Muscle of arm (tissue), 14 donors: ENCODE measurements at places on chromosomes 7 and 10.

GRCh38 chr7:98224701-98225181 is 13.5 kb downstream of the BHLHA15 start:
- DNase-seq, result no peak

DNA sequence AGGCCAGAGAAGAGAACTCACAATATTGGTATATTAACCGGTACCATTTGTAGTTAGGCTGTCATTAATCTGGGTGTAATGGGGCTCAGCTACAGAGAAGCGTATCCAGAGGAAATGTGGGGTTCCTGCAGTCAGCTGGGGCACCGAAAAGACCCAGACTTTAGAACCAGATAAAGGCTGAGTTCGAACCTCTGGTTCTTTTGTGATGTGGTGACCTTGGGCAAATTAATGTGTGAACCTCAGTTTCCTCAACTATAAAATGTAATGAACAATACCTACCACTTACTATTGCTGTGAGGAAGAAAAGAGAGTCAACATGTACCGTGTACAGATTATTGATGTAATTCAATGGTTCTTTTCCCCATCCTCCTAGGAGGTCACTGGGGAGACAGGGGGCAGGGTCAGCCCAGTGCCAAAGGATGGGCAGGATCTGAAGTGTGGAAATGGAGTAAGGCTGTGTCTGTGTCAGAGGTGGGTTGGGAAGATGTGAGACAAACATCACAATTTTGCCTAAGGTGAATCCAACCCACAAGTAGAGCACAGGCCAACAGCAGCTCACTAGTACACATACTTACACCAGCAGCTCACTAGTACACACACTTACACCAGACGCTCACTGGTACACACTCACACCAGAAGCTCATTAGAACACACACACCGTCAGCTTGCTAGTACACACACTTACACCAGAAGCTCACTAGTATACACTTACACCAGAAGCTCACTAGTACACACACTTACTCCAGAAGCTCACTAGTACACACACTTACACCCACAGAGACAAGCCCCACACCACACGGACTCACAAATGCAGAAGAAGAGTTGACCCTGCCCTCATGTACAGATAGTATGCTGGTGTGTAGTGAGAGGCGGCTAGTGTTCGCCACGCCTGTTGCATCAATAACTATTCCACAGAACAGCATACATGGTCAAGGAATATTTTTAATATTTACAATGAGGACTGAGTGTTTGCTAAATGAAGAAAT is 28.0 kb downstream of the PRSS2 start:
- DNase-seq, result no peak

GRCh38 chr10:73785721-73786511 is 510 bp downstream of the ZSWIM8 start:
- no peak for DNase-seq

GRCh38 chr10:114448897-114449296 is 44.6 kb upstream of the AFAP1L2 start:
- no peak for DNase-seq

DNA sequence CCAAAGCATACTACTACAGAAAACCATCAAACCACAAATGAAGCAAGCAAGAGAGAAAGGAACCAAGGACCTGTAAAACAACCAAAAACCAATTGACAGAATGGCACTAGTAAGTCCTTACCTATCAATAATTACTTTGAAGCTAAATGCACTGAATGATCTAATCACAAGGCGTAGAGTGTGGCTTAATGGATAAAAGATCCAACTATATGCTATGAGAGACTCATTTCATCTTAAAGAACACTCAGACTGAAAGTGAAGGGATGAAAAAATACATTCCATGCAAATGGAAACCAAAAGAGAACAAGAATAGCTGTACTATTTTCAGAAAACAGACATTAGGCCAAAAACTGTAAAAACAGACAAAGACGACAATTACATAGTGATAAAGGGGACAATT is 70.7 kb downstream of the CRPPA start:
- DNase-seq, result no peak

GRCh38 chr10:43204943-43205671 is 61.8 kb downstream of the RASGEF1A start:
- no peak for DNase-seq

DNA sequence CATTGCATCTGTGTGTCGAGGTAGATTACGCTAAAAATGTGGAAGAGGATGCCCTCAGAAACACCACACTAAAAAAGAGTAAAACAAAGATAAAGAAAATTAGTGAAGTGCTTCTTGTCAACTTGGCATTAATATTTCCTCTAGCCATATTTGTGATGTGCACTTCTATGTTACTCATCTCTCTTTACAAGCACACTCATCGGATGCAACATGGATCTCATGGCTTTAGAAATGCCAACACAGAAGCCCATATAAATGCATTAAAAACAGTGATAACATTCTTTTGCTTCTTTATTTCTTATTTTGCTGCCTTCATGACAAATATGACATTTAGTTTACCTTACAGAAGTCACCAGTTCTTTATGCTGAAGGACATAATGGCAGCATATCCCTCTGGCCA is 79.0 kb upstream of the SCIN start:
- DNase-seq, result no peak

DNA sequence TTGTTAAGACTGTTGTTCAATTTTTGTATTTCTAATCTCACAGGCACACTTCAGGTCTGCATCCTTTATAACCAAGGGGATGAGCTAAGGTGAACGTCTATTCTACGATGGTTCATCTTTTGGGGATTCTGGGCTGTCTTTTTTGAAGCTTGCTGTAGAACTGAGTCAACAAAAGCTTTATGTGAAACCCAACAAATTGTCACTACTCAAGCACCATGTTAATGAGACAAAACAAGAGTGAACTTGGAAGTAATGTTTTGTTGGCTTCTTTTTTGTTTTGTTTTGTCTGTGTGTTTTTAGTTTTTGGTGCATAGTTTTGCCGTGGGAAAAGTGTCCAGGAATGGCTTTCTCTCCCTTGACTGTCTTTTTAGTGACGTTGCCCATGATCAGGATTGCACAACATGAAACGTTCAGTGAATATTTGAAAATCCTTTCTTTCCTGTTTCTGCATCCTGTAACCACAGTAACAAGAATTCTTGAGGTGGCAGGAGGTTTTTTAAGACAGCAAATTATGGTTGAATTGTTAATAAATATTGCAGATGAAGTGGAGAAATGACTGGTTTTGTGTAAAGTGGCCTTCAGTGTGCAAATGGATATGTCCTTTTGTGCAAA is 65.6 kb downstream of the WIPF3 start:
- DNase-seq, result no peak

GRCh38 chr10:132893090-132893489 is 49.3 kb downstream of the CFAP46 start:
- no peak for DNase-seq

GRCh38 chr7:154881026-154881425 is 121.9 kb downstream of the PAXIP1 start:
- DNase-seq, result peak; percentile 4

- no peak for DNase-seq
Observed at GRCh38 chr7:18119985-18120384, 92.3 kb upstream of the PRPS1L1 start.

- DNase-seq, result peak; percentile 29
Observed at GRCh38 chr10:132575320-132576201, 38.0 kb downstream of the INPP5A start.

GRCh38 chr10:32516567-32517495 is 70.9 kb downstream of the CCDC7 start:
- peak; percentile 39 for DNase-seq

- no peak for DNase-seq
Observed at GRCh38 chr10:101525848-101526247, 62.2 kb downstream of the POLL start.

DNA sequence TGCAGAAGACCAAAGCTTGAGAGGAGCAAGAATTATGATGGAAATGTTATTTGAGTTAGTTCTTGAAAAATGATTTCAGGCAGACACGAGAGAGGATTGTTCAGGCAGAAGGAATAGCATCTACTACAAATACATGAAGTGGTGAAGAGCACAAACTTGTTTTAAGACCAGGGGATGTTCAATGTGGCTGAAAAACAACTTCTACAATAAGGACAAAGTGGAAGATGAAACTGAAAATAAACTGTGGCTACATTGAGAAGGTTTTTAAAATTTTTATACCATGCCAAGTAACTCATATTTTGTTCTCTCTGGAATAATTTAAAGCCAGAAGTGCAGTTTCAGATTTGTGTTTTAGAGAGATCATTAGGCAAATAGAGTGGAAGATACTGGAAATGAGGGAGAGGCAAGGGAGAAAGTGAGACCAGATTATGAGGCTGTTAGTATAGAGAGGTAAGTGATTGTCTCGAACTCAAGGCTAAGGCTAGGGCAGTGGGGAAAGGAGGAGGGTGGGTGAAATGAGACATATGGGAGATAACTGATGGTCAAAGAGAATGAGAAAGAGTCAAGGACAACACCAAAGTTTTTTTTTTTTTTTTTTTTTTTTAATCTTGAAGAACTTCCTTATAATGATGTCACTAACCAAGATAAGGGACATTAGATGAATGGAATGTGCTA is 115.4 kb downstream of the MDFIC start:
- DNase-seq, result no peak

DNA sequence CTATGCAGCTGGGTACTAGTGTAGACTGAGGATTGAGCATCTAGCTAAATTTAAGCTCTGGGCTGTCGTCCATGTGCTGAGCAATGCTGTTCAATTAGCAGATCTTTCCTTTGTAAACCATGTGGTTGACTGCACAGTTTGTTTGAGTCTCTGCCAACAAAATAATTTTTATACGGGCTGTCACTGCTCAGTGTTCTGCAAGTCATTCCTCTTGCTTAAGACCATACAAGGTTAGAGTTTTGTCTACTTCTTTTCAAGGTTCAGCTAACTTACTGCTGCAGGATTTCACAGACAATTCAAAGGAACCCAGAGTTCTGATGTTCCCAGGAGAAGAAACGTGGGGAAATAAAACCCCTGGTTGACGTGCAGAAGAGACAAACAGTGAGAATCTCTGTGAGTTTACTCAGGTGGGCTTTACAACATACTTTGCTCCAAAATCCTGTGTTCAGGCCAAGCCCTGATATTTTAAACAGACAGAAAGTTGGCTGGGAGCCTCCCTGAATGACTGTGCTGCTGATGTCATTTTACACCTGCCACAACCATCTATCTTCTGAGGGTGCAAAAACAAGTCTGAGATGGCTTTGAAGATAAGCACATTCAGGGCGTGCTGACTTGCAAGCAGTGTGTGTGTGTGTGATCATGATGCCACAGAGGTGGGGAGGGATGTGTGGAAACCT is 177.1 kb upstream of the SVIL start:
- DNase-seq, result peak; percentile 59

GRCh38 chr7:35241436-35241835 is 12.5 kb downstream of the TBX20 start:
- DNase-seq, result no peak

DNA sequence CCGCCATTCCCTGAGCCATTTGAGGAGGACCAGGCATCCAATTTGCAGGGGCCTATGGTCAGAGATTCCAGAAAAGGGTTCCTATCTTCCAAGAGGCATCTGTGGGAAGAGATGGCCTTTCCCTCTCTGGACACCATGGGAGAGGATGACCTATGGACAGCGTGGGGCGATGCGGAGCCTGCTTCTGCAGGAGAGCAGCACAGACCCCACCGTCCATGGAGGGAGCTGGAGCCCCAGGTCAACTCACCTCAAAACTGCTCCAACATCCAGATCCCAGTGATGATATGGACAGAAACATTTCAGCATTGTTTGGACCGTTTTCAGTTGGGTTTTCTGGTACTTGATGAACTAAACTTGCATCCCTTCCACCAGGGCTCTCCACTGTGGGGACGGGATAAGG is 34.0 kb upstream of the FOXK1 start:
- DNase-seq, result no peak

- DNase-seq, result peak; percentile 50
Observed at GRCh38 chr7:151008511-151009323, 15.6 kb downstream of the ATG9B start.

DNA sequence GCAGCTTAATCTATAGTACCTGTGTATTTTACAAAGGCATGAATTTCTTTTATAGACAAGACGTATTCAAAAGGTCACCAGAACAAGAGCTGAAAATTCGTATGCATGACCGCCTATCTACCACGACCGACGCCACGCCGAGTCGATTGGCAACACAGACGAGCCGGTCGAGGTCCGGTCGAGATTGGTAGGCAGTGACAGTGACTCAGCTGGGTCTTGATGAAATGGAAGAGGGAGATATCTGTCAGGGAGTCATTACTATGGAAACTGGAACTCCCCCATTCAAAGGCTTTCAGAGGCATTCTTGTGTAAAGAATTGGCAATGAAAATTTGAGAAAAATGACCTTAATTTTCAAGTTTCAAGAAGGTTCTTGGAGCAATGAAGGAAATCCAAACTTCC is 2.1 kb downstream of the ATP5MK start:
- DNase-seq, result no peak

DNA sequence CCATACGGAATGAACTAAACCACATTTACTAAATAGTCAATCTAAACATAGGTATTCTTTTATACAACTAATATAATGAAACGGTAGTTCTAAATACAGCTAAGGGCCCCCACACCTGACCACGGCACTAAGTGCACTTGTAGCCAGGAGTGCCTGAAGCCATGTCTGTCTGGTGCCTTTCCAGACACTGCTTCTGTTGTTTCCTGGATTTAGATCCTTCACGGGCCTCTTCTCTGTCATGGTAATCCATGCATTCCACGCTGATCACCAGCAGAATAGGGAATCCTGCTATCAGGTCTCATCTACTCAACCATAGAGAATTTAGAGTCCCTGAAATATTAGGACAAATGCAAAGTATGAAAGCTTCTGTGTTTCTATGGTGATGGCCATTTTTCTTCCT is 37.8 kb downstream of the OSBPL3 start:
- no peak for DNase-seq

DNA sequence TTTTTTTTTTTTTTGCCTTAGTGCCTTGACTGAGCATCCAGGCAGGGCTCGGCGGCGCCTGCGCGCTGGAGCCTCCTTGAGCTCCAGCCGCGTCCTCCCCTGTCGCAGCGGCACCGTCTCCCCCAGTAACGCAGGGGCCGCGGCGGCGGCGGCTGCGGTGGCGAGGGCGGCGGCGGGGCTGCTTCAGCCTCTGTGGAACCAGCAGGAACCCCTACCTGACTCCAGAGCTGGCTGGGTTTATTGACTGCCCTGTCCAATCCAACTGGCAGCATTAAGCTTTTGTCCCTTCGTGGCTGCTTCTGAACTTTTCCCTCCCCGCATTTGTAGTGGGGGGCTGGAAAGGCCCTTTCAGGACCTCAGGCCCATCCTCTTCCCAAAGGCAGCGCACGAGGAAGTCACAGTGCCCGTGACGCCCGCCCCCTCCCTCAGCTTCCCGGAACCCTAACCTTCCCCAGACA is at the start of gene GPR85:
Gene GPR85 (minus strand): TSS at position 397 of the 458 bp plus-strand sequence. CDS start 2,106 bp downstream, outside the sequence.
- peak; percentile 53 for DNase-seq

DNA sequence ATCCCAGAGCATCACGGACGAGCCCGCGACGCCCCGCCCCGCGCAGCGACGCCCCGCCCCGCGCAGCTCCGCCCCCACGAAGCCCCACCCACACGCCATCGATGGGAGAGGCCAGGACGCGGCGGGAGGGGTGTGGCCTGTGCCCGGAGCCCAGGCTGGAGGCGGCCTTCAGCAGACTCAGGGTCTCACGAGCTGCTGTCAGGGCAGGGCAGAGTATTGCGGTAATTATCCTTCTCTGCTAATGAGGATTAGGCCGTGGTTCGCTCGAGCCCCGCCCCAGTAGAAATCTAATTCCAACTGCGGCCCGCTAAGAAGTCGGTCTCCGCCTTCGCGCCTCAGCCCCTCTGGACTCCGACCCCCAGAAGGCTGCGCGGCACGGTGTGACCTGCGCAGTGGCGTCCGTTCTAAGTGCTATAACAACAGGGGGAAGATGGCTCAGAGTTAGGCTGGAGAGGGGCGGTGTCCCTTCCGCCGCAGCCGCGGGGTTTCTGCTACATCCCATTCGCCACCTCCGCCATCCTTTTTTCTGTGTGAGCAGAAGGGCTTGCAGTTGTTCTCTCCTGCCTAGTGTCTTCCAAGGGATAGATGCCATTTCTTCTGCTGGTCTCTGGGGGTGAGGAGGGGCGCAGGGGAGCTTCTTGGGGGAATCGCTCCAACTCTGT is 337 bp upstream of the NT5C3A start:
- peak; percentile 97 for DNase-seq
